Kidney (tissue), 22 donors: ENCODE measurements at places on chromosomes 13 and 19. TPM values are rescaled to one million over a fixed set of nuclear protein-coding genes. Genes with fewer than 3 reads are reported as not detected.

TMC4 gene
- total RNA-seq: 98.9 TPM

GRCh38 chr19:46254776-46255175, 25.2 kb downstream of the IGFL1 start:
- no peak for DNase-seq

PRKCSH gene
- 278 TPM for total RNA-seq

GRCh38 chr13:85287528-85287927, 511.7 kb downstream of the SLITRK6 start:
- DNase-seq: no peak

GRCh38 chr13:71828117-71828516, 38.9 kb downstream of the DACH1 start:
- no peak for DNase-seq

GRCh38 chr13:93446238-93446637, 219.6 kb downstream of the GPC6 start:
- no peak for DNase-seq

- DNase-seq: no peak
These were observed 142.8 kb downstream of the KLF12 start for GRCh38 chr13:73991384-73991783.

ZNF208 gene
- 7.8 TPM for total RNA-seq

DNA sequence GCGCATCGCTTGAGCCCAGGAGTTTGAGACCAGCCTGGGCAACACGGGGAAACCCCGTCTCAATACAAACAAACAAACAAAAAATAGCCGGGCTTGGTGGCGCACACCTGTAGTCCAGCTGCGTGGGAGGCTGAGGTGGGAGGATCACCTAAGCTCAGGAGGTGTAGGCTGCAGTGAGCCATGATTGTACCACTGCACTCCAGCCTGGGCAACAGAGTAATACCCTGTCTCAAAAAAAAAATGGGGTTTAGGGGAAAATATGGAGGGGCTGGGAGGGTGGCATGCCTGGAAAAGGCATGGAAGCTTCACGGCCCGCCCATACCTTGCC, 1.9 kb upstream of the ISYNA1 start:
- no peak for DNase-seq

ZNF563 gene
- 6.8 TPM for total RNA-seq

TLE2 gene
- total RNA-seq: 76.6 TPM

DNA sequence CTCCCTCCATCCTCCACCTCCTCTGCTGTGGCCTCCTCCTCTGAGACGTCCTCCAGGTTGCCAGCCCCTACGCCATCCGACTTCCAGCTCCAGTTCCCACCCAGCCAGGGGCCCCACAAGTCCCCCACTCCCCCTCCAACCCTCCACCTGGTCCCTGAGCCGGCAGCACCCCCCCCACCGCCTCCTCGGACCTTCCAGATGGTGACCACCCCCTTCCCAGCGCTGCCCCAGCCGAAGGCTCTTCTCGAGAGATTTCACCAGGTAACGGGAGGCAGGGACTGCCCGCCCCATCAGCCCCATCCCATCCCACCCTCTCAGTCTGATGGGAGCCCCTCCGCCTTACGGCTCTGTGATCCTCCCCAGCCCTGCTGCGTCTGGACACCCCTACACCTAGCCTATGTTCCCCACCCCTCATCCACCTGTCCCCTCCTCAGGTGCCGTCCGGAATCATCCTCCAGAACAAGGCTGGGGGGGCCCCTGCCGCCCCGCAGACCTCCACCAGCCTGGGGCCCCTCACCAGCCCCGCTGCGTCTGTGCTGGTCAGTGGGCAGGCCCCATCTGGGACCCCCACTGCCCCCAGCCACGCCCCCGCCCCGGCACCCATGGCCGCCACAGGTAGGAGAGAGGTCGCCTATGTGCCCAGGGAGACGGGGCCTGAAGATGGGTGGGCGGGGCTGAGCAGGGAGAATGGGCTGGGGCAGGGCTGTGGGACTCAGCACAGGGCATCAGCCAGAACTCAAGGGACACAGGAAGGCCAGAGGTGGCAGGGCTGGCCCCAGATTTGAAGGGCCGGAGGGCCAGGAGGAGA, 18.6 kb upstream of the EHD2 start:
- DNase-seq: no peak

GJA3 gene
- total RNA-seq: 0.16 TPM

IRGC gene
- total RNA-seq: not detected

DNA sequence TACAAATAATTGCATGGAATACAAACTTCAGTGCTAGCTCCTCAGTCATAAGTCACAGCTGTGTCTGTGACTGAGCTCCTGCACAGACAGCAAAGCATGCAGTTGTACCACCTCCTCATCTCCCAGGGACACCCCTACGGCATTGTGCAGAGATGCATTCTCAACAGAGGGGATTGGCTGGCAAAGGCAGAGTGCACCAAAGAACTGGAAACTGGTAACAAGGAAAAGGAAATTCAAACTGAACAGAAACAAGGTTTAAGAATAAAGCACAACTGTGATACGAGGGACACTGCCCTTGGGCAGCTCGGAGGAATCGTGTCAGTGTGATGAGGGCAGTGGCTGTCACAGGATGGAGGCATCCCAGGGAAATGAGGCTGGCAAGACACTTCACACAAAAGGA, 126.1 kb upstream of the SOX1 start:
- DNase-seq: no peak

GRCh38 chr19:46886546-46887239, 25.9 kb downstream of the ARHGAP35 start:
- no peak for DNase-seq
